Left ventricle myocardium inferior (tissue), 1 donor: ENCODE measurements at places on chromosomes 7 and 10.

- no peak for DNase-seq
Measured at GRCh38 chr7:139094596-139094995, 14.9 kb downstream of the ZC3HAV1 start.

- no peak for DNase-seq
Measured at GRCh38 chr10:61272781-61273180, 180.4 kb downstream of the TMEM26 start.

GRCh38 chr10:52683776-52684175 is 88.8 kb downstream of the MBL2 start:
- DNase-seq, result no peak

DNA sequence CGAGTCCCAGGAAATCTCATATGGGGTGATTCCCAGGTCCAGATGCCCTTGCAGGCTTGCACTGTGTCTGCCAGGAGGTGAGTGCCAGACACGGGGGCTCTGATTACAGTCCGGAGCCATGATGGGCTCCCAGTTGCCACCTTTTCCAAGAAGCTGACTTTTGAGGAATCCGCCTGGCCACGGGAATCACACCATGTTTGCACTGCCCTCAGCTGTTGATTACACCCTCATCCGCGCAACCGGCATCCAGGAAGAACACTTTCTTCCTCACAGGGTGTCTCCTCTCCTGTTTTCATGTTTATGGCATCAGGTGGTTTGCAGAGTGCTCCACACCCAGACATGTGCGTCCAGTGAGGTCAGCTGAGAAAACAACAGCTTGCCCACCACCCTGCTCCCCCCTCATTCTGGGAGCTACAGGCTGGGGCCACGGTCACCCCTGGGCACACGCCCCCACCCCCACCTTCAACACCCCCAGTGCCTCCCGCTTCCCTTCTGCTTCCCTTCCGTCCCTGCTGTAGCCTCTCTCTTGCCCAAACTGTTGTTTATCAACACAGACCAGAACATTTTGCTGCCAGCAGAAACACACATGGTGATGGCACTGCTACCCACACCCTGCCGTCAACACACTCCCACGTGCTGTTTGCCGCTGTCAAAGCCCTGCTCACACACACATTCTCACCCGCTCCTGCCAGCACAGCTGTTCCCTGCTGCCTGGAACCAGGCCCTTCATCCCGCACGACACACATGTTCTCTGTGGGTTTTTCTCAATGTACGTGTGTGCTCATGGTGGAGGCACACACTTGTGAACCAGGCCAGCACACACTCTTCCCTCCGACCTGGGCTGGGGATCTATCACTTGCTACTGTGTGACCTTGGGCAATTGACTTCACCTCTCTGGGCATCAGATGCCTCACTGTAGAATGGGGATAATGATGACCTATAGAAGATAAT is 35.8 kb downstream of the DDIT4 start:
- DNase-seq, result peak; percentile 70

- no peak for DNase-seq
Measured at GRCh38 chr7:86600506-86601290, 43.0 kb upstream of the GRM3 start.

GRCh38 chr10:76336213-76336963 is 905.0 kb downstream of the LRMDA start:
- DNase-seq, result no peak

DNA sequence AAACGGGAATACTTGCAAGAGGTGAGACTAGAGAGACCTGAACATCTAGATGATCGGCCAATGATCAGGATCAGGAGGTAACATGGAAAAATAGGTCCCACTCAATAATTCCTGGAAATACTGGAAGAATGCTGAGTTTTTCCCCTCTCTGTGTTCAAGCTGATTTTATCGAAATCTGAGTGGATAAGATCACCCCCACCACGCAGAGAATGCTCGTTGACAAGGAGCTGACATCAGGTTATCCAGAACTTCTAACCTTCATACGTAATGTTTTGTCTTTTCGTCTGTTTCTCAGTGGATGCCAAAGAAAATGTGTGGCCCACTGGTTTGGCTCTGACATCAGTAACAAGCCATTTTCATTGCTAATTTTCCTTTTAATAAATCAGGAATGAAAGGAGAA is 58.5 kb upstream of the MKX start:
- no peak for DNase-seq

DNA sequence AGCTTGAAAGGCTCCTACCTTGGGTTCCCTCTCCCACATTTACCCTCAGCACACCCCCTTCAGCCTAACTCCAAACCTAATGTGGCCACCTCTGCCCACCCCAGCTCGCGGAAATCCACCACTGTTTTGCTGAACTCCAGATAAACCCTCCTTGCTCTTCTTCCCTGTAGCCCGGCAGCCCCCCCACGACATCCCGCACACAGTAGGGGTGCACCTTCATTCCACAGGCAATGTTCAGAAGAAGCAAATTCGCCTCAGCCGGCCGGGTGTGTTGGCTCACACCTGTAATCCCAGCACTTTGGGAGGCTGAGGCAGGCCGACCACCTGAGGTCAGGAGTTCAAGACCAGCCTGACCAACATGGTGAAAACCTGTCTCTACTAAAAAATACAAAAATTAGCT is 17.4 kb downstream of the CTBP2 start:
- no peak for DNase-seq

GRCh38 chr10:93085272-93085859 is 11.7 kb downstream of the CYP26A1 start:
- no peak for DNase-seq

- peak; percentile 3 for DNase-seq
Measured at GRCh38 chr7:27169658-27170425, 4.3 kb downstream of the HOXA10 start.

GRCh38 chr7:107891636-107892366 is 818 bp downstream of the DLD start:
- no peak for DNase-seq

DNA sequence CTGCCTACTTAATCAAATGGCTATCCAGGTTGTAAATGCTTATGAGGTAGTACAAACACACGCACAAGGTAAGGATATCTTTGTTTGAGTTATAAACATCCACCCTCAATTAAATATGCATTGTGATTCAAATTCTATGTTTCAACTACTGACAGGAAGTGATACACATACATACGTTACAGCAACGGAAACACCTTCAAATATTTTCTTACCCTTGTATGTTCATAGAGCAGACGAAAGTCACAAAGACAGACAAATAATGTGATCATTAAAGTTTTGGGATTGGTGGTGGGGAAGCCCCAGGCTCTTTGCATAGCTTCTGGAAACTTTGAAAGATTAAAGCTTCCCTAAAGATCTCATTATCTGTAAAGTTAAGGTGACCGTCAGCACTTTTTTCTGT is 521.0 kb downstream of the PARD3 start:
- DNase-seq, result no peak

GRCh38 chr10:101018600-101019439 is 12.1 kb downstream of the PDZD7 start:
- peak; percentile 84 for DNase-seq

DNA sequence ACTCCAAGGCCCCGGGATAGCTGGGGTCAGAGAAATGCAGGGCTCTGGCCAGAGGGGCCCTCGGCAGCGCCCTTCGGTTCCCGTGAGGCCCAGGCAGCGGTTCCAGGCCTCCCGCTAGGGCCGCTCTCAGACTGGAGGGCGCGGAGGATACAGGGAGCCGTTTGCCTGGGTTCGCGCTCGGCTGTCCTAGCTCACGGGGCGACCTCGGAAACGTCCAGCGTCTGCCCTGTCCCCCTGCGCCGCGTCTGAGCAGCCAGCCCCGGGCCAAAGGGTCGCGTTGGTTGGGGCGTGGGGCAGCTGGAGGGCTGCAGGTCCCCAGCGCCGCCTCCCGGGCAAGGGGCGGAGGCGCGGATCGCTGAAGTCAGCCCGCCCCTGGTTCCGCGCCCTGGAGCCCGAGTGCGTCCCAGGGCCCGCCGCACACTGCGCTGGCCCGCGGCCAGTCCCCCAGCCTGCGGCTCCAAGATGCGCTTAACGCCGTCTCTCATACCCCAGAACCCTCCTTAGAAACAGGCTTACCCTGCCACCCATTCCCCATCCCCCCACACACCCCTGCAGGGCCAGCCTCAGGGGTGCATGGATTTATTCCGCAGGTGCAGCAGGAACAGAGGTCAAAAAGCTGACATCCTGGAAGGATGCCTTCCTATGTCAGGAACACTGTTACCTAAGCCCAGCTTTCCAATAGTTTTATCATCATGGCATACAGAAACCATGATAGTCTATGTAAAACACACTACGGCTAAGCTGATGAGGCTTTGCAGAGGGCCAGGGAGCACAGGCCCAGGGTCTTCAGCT is 22.1 kb upstream of the OPN4 start:
- DNase-seq, result peak; percentile 58

DNA sequence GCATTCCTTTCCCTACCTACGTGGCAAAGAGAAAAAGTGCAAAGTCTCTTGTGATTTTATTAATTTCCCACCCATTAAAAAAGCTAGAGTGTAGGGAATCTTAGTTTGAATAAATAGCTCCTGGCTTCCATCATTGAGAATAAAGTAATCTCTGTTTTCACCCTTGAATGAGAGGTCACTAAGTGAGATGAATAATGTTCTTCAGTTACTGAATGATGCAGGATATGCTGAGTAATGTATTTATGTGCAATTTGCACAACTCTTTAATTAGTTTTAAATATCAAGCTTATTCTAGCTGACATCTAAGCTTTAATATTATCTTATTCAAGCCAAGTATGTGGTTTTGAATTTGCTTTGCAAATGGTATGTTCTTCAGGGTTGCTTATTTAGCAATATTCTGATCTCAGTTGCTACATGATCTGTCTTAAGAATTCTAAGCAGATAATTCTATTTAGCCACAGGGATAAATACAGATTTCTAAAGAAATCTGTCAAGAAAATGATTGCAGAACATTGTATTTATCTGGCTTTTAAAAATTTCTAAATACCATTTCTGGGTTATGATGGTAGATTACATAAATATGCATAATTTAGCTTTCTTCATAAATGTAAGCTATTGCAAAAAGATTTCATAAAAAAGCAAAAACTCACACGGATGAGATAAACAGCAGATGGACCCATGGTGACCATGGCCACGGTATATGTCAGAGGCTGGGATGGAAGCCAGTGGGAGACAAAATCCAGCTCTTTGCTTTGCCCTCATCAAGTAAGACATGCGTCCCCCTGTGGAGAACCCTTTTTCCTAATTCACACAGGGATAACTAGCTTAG is 141.0 kb downstream of the MACC1 start:
- no peak for DNase-seq

GRCh38 chr7:48441848-48442492 is 270.7 kb downstream of the ABCA13 start:
- no peak for DNase-seq

- no peak for DNase-seq
Measured at GRCh38 chr7:30678805-30679204, 3.5 kb downstream of the CRHR2 start.

DNA sequence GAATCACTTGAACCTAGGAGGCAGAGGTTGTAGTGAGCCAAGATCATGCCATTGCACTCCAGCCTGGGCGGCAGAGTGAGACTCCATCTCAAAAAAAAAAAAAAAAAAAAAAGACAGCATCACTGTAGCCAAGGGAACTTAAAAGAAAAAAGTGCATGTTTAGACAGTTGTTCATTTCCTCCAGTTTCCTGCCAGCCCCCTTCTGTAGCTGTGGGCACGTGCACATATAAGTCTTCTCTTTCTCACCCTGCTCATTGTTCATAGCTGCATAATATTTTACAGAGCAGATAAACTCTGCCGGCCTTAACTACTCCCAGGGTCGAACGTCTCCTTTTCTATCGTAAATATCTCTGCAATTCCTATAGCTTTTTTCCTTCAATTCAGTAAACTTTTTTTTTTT is 132.6 kb downstream of the LHPP start:
- no peak for DNase-seq

DNA sequence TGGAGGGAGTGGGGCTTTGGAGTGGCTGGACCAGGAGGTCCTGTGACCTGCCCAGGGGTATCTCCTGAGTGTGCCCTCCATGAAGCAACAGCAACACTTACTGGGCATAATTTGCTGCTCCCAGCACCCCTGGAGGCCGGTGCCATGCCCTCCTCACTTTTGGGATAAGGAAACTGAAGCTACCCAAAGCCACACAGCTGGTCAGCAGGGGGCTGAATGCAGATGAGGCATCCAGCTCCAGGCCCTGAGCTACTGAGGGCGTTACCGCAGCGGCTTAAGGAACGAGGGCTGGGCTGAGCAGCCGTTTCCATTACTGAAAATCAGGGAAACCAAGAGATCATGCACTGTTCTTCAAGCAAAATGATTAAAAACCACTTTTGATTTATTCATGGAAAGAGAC is 408.9 kb downstream of the GLRX3 start:
- DNase-seq, result no peak

DNA sequence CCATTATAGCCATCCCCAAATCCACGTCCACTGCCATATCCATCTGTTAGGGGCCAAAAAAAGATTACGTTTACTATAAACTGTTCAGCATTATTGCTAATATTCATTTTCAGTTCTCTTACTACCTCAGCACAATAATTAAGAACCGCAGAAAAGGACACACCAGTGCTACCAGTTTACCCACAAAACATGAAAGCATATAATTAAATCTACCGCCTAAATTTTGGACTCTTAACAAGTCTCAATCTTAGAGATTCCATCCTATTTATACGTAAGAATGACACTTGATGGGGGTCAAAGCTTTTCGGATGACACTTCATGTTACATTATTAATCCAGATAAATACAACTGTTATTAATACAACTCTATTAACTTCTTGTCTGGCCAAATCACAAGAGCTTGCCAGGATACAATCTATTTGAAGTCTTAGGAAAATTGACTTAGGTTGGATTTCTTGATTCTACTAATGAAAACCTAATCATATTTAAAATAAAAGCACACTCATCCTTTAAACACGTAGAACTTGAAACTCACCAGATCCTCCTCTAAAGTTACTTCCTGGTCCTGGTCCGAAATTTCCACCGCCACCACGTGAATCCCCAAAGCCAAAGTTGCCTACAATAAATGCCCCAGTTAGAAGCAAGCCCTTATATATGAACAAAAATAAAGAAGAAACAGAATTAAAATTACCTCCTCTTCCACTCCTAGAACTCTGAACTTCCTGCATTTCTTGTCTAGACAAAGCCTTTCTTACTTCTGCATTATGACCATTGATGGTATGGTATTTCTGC is 4.5 kb downstream of the HNRNPA2B1 start:
- no peak for DNase-seq
